ENCODE measurements at places on chromosomes 5 and 9. TPM values are rescaled to one million over a fixed set of nuclear protein-coding genes. Genes with fewer than 3 reads are reported as not detected.

DNA sequence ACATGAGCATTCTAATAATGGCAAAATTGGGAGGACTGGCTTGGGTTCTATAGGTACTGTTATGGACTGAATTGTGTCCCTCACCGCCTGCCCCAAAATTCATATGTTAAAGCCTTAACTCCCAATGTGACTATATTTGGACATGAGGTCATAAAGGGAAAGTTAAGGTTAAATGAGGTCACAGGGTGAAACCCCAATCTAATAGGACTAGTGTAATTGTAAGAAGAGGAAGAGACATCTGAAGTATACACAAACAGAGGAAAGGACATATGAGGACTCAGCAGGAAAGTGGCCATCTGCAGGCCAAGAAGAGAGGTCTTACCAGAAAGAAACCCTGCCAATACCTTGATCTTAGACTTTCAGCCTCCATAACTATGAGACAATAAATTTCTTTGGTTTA lies 23.1 kb downstream of the RNF180 start:
- no peak for DNase-seq

DNA sequence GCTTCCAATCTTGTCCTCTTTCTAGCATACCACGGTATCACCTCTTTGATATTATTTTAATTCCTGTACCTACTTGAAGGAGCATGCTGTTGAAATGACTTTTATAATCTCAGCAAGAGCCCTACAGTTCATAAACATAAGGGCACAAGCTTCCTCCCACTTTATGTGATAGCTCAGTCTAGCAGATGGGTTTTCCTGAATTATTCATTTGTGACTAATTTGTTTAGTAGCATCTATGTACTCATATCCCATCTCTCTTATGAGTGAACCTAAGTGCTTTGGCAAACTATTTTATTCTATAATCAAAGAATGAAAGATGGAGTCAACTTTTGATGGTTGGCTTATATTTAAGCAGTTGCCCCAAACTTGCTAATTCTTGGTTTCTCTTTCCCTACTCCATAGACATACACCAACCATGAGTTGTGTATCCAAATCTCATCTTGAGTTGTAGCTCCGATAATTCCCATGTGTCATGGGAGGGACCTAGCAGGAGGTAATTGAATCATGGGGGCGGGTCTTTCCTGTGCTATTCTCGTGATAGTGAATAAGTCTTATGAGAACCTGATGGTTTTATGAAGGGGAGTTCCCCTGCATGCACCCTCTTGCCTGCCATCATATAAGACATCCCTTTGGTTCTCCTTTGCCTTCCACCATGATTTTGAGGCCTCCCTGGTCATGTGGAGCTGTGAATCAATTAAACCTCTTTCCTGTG lies 17.7 kb downstream of the TXNDC8 start:
- no peak for DNase-seq

Gene CYLC2
- not detected for polyA plus RNA-seq

GRCh38 chr5:115530426-115530825 lies 14.1 kb downstream of the FEM1C start:
- no peak for DNase-seq

DNA sequence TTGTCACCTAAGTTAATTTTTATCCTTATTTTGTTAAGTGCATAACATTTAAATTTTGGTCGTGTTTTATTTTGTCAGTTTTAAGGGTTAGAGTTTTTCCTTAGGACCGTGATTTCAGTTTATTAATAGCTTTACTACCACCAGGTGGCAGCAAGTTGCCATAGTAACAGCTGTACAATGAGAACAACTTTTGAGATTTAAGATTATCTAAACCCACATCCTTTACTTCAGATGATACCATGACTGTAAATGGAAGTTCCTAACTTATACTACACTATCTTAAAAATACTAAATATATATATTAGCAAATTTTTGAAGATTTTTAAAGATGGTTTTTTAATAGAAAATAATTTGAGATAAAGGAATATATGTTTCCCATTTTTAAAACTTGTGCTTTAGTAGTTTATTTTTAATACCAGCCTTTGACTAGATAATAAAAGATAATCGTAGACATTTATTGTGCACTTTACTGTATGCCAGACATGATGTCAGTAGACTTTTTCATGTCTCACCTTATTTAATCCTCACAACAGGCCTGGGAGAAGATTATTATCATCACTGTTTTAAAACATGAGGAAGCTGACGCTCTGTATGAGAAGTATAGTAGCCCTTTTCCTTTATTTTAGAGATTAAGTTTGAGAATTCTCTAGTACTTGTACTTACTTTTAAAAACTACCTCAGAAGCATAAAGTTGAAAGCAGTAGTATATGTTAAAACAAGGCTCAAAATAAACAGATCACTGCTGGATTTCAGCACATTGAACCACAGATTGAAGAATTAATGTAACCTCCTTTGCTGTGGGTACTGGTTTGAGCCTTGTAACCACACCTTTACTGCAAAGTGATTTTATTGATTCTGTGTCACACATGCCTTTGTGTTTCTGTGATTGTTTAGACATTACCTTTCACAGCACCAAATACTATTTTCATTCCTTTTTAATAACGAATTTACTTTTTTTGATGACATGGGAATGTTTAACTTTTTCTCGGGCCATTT lies 27.5 kb downstream of the SREK1 start:
- no peak for DNase-seq

Gene CATSPER3
- 1.4 TPM for polyA plus RNA-seq

Gene TRIM41
- polyA plus RNA-seq = 22.4 TPM

Gene IFNA16
- not detected for polyA plus RNA-seq

Gene HACD4
- polyA plus RNA-seq = 4.8 TPM

GRCh38 chr9:76378367-76379073 lies 15.7 kb downstream of the RFK start:
- no peak for DNase-seq

GRCh38 chr5:146813346-146814157 lies 65.0 kb downstream of the PPP2R2B start:
- no peak for DNase-seq

Gene OMD
- polyA plus RNA-seq = 0.85 TPM

- no peak for DNase-seq
Observed at GRCh38 chr5:114249823-114250222, 112.0 kb upstream of the KCNN2 start.

DNA sequence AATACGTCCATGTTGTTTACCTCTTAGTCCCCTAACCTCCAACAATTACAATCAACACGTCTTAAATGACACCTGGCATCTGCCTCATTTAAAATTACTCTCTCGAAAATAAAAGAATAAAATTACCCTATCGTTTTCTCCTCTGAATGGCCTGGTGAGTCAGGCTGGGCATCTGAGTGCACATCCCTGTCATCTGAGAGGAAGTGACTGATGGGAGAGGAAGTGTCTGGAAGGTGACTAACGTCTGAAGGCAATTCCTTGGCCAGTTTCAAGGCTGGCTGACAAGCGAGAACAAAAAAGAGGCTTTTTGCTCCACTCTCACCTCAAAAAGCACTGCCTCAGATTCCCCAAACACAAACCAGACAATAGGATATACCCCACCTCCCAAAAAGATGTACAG lies 57.7 kb downstream of the MAPKAP1 start:
- DNase-seq = no peak

DNA sequence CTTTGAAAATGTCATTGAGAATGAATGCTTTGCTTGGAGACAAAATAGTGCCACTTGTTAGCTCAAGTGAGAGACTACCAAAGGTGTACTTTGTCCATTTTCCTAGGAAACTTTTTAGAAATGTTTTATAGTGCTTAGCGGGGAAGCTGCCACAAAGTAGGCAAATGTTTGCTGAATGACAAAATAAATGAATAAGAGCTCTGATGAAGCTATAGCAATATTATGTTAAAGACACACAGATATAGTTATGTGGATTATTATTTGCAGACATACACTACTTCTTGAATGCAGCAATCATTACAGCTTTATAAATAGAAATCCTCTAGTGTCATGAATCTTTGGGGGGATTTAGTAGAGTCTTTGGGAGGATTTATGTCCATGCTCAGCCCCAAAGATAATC lies 92.7 kb upstream of the C6 start:
- no peak for DNase-seq
